Activated naive CD8-positive, alpha-beta T cell treated with anti-CD3 and anti-CD28 coated beads, Interleukin-2, amount 50 U/mL, for 24 hours (primary cell): ENCODE measurements at places on chromosomes 3 and 15.

DNA sequence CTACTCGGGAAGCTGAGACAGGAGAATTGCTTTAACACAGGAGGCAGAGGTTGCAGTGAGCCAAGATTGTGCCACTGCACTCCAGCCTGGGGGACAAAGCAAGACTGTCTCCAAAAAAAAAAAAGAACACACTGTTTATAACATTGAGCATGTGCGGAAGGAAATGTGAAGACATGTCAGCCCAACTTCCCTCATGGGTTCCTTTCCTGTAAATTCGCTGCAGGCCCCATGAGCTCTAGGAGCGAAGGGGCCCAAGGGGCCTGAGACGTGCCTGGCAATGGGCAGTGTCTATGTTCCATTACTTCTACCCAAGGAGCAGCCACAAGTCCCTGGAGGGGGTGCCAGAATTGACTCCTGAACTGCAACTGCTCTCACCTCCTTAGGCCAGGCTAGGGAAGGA is 3.2 kb downstream of the PFKFB4 start:
- H3K27me3 ChIP-seq, result no peaks in the 10 kb centered on the region
- peaks cover 2% of the 10 kb centered on the region for H3K36me3 ChIP-seq
- H3K4me3 ChIP-seq, result no peak overlapping the region
- DNase-seq, result no peak

- H3K27me3 ChIP-seq, result peaks cover 67% of the 10 kb centered on the region
- peak; percentile 2 for DNase-seq
- no peak within 1 kb of the TSS for H3K27ac ChIP-seq
These were observed at the start of gene ERC2 for GRCh38 chr3:56468184-56469106. TSS of gene ERC2 (minus strand) at chr3:56468467.

DNA sequence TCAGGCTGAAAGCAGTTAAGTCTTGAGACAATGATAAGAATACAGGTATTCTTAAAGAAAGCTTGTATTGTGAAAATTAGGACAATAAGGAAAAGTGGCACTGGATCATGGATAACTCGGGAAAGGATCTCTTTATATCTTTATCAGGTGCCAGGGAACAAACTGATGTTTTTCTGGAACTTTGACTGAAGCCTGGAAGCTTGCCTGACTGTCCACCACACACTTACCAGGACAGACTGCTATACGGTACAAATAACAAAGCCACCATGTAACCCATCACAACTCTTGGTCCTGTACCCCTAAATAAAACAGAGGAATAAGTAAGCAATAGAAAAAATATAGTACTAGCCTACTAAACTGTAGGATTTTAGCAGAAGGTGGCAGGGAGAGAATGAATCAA is 623.0 kb downstream of the OTOL1 start:
- H3K36me3 ChIP-seq, result no peaks in the 10 kb centered on the region
- no peak overlapping the region for H3K4me3 ChIP-seq
- H3K27me3 ChIP-seq, result no peaks in the 10 kb centered on the region
- DNase-seq, result no peak
- no peak overlapping the region for H3K27ac ChIP-seq

DNA sequence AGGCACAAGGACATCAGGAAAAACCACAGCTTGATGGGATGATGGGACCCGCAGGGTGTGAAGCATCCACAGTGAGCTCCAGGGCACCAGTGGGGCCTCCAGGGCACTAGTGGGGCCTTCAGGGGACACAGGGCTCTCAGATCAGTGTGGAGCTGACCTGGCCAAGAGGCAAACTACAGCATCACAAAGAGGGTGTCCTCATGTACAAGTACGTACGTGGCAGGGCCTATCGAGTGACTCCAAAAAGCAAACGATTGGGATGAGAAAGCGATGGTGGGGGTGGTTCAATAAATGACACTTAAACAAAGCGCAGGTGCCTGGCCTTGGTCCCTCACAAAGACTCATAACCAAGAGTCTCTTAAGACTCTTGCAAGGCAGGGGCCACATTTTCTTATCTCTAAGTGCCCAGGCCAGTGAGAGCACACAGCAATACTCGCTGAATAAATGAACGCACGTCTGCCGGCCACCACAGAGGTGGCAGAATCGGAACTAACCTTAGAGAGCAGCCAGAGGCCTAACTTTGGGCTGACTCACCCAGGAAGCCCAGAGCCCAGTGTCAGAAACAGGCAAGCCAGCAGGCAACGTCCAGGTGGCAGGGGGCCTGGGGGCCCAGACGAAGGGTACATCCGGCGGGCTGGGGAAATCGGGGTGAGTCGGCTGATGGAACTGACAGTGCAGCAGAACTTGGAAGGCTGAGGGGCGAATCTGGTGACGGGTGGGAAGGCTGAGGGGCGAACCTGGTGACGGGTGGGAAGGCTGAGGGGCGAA is 8.7 kb downstream of the PCSK6 start:
- H3K27ac ChIP-seq, result no peak overlapping the region
- no peaks in the 10 kb centered on the region for H3K4me1 ChIP-seq
- no peak for DNase-seq
- no peaks in the 10 kb centered on the region for H3K36me3 ChIP-seq

GRCh38 chr3:141455603-141456300 is 31.1 kb upstream of the RASA2 start:
- no peak overlapping the region for H3K4me3 ChIP-seq
- no peak overlapping the region for H3K27ac ChIP-seq
- H3K4me1 ChIP-seq, result peaks cover 12% of the 10 kb centered on the region
- H3K36me3 ChIP-seq, result no peaks in the 10 kb centered on the region

- H3K36me3 ChIP-seq, result no peaks in the 10 kb centered on the region
- no peak for DNase-seq
These were observed 1030.9 kb downstream of the ROBO1 start for GRCh38 chr3:78736863-78737262.

GRCh38 chr3:23809294-23809693 is 3.5 kb downstream of the UBE2E1 start:
- H3K36me3 ChIP-seq, result peaks cover 22% of the 10 kb centered on the region
- peaks cover 68% of the 10 kb centered on the region for H3K4me1 ChIP-seq
- H3K27ac ChIP-seq, result peak overlapping the region; percentile 99
- peaks cover 8% of the 10 kb centered on the region for H3K27me3 ChIP-seq

DNA sequence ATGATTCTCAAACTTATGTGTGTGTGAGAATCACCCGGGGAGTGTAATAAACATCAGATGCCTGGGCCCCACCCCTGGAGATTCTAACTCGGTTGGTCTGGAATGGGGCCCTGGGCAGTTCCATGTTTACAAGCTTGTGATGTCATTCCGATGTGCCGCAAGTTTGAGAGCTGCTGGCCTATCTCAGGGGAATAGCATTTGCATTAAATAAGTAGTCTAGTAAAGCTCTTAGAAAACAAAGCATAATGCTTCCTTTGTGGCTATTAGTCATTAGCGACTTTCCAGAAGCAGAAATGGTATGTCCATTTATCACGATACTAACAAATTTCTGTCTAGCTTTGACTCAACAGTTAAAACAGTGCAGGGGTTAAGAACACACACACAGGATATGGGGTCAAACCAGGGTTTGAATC is 20.9 kb downstream of the PGBD4 start:
- H3K4me3 ChIP-seq, result no peak overlapping the region
- H3K36me3 ChIP-seq, result no peaks in the 10 kb centered on the region
- no peak overlapping the region for H3K27ac ChIP-seq
- DNase-seq, result no peak

DNA sequence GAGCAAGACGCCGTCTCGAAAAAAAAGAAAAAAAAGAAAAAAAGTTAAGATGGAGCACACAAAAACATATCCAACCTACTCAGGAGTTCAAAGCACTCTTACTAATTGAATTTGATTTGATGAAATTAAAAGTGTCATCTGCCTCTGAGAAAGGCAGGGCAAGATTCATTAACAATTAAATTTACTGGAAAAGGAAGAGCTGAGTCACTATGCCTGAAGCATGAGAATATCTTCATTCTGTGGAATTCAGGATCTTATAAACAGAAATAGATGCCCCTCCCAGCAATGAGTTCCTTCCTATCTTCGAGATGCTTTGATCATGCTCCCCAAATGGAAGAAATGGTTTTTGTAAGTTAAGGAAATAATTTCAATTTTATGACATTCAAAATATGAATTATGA is 61.0 kb upstream of the ST3GAL6 start:
- H3K4me1 ChIP-seq, result no peaks in the 10 kb centered on the region
- no peak for DNase-seq
- no peak overlapping the region for H3K27ac ChIP-seq
- H3K27me3 ChIP-seq, result peaks cover 6% of the 10 kb centered on the region
- no peaks in the 10 kb centered on the region for H3K36me3 ChIP-seq

GRCh38 chr15:55683376-55683775 is 59.6 kb downstream of the PRTG start:
- H3K4me1 ChIP-seq, result no peaks in the 10 kb centered on the region
- H3K36me3 ChIP-seq, result no peaks in the 10 kb centered on the region
- no peak overlapping the region for H3K27ac ChIP-seq
- DNase-seq, result no peak
- no peaks in the 10 kb centered on the region for H3K27me3 ChIP-seq

DNA sequence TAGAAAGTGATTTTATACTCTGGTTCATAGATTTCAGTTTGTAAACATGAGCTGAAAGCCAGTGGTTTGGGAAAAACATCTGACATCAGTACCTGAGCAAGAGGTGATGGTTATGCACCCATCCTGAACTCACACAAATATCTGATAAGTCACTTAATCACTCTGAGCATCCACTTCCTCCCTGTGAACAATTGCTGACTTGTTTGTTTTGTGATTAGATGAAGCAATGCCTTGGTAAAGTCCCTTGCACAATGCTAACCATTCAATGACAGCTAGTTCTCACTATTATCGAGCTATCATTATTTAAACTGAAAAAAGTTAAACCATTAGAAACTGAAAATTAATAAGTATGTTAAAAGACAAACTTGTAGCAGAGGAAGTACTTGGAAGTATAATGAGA is 303.0 kb downstream of the PLOD2 start:
- no peaks in the 10 kb centered on the region for H3K4me1 ChIP-seq
- no peak overlapping the region for H3K4me3 ChIP-seq
- DNase-seq, result no peak
- no peak overlapping the region for H3K27ac ChIP-seq

DNA sequence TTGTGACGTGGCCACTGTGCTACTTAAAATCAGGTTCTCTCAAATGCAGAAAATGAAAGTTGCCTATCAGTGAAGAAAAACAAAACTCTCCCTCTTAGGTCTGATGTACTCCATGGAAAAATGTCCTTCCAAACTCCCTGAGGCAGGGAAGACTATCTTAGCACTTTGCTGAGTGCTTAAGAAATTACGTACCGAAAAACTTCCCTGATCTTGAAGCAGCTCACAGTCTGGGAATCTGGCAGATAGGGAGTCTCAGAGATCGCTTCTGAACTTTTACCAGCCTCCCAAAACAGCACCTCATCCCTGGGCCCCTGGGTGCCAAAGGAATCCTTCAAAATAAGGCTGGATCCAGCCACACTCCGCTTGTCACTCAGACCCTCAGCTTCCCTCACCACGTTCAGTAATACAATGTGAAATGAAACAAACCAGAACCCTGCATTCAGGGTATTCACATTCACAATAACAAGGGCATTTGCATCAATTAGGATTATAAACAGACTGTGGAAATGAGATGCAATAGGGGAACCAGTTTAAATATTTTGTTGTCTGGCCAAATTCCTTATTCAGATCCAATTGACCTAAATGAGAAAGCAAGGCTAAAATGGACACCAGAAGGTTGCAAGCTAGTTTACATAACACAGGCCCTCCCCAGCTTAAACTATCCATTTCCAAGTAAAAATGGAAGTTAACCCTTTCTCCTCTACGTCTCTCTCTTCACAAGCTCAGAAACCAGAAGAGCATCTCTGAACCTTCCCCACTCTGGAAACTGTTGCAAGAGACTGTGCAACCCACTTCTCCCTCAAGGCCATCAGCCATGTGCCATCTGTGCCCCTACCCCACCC is 20.9 kb downstream of the OSBPL10 start:
- H3K4me3 ChIP-seq, result no peak overlapping the region
- H3K27ac ChIP-seq, result peak overlapping the region; percentile 61
- peaks cover 4% of the 10 kb centered on the region for H3K36me3 ChIP-seq
- peaks cover 18% of the 10 kb centered on the region for H3K4me1 ChIP-seq
- H3K27me3 ChIP-seq, result no peaks in the 10 kb centered on the region
- no peak for DNase-seq

DNA sequence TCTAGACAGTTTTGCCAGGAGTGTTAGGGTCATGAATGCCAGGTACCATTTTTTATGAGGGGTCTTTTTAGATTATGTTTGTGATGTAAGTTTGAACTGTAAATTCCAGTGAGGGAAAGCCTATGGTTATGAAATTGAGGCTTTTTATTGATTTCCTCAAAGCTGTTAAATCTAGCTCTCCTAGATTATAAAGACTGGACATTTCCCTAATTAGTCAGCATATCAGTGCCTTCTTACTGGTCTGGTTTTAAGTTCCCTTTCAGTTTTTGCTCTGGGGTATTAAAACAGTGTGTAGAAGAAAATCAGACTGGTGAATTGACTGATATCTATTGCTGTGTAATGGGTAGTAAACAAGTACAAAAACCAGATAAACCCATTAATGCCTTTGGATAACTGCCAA is 39.2 kb downstream of the LRRC49 start:
- no peak overlapping the region for H3K27ac ChIP-seq
- H3K36me3 ChIP-seq, result no peaks in the 10 kb centered on the region
- no peaks in the 10 kb centered on the region for H3K4me1 ChIP-seq
- H3K4me3 ChIP-seq, result no peak overlapping the region
- peaks cover 12% of the 10 kb centered on the region for H3K27me3 ChIP-seq

DNA sequence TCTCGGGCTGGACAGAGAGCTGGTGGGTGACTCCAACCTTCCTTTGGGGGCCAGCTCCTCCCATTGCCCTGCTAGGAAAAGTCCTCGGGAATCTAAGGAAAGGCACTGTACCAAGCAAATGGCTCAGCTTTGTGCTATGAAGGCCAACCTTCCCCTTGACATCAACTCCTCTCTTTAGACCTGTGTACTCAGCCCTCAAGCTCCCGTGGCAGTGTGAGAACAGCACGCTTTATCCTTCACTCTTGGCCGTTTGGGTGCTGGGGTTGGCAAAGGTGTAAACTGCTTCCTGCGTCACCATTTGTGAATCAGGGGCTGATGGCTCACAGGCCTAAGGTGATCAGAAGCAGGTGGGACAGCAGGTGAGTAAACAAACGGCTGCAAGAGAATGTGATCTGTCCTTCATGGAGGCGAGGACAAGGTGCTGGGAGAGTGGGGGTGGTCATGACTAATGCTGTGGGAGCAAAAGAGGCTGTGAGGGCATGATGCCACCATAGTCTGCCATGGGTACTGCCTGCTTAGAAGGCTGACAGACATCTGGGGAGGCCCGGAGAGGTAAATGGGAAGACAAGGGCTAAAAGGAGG is 165.2 kb upstream of the TPM1 start:
- no peak overlapping the region for H3K27ac ChIP-seq
- H3K36me3 ChIP-seq, result no peaks in the 10 kb centered on the region
- no peak overlapping the region for H3K4me3 ChIP-seq
- no peak for DNase-seq
- H3K4me1 ChIP-seq, result peaks cover 11% of the 10 kb centered on the region
- peaks cover 4% of the 10 kb centered on the region for H3K27me3 ChIP-seq

- DNase-seq, result no peak
- peaks cover 2% of the 10 kb centered on the region for H3K36me3 ChIP-seq
- H3K27ac ChIP-seq, result no peak overlapping the region
These were observed 253.2 kb upstream of the UBE2E1 start for GRCh38 chr3:23552506-23552905.
